Kidney (tissue), 22 donors: ENCODE measurements at places on chromosomes 7 and 10. TPM values are rescaled to one million over a fixed set of nuclear protein-coding genes. Genes with fewer than 3 reads are reported as not detected.

DNA sequence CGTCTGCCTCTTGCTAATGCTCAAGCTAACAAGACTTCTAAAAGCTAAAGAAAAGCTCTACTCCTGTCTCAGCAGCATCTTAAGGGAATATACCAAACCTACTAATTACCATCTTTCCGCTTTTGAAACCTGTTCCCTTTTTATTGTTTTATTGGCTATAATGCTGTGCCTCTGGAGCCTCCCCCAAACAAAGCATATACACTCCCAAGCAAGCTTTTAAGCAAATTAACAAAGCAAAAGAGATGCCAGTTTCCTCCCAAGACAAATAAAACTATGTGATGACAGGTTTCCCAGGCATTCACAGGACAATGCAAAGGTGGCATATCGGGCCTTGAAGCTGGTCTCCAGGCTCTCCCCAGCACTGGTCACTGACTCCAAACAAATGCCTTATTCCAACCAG lies 52.9 kb downstream of the SLC37A3 start:
- no peak for DNase-seq

- DNase-seq = no peak
Observed at GRCh38 chr10:3655528-3655927, 129.5 kb downstream of the KLF6 start.

GRCh38 chr7:17669204-17669603 lies 271.1 kb downstream of the SNX13 start:
- DNase-seq = no peak

DNA sequence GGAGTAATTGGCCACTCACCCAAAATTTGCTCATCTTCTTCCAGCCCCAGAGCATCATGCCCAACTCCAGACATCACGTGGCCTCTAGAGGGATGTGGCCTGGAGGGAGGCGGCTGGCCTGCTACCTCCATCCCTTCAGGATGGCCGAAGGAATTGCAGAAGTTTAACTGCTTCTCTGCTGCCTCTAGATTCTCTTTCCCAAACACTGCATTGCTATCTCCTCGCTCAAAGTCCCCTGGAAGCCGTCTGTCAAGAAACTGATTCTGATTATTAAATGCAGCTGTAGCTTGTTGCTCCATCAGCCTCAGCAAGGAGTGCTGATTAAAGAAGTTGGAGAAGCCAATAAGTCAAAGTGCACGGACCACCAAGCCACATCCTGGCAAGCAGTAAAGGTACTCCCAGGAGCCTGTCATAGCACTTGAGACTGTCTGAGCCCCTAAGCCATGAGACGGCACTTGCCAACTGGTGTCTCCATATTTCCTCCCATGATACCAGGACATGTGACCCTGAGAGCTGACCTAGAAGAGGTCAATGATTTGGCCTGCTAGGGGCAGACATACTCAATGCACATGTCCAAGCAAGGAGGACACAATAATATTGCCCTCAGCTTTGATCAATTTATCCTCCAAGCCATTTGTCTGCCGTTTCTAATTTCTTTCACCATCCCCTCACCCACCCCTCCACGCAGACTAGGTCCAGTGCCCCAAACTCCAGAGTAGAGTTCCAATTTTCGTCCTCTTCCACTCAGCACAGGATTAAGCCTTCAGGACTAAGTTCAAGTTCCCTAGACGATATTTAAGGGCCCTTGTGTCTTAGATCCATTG lies 84.2 kb downstream of the TBXAS1 start:
- DNase-seq = no peak

- DNase-seq = no peak
Observed at GRCh38 chr7:1810521-1810920, 140.4 kb downstream of the ELFN1 start.

The FHIP2A gene
- polyA plus RNA-seq = 5.2 TPM

The PPP1R9A gene
- 2.6 TPM for polyA plus RNA-seq
